ENCODE measurements at places on chromosomes 3 and 15.
A peak's percentile ranks its signal among the peaks of the same experiment; 100 is the strongest.

DNA sequence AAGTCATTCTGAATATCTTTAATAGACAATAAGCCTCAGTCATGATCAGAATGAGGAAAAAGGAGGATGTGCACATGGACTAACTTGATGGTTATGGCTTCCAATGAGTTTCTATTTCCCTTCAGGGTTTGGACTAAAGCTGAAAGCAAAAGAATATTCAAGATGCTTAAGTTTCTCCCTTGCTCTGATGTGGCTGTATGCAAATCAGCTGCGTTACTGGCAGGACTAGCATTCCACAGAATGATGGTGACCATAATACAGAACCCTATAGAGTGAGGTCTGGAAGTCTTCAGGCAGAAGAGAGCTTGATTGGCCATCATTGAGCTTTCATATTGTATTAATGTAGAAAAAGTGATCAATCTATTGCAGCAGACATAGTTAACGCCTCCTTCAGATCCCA, 466.0 kb downstream of the NLGN1 start:
- H3K4me1 ChIP-seq = no peaks in the 10 kb centered on the region
- no peak for DNase-seq
- H3K27me3 ChIP-seq = no peaks in the 10 kb centered on the region

DNA sequence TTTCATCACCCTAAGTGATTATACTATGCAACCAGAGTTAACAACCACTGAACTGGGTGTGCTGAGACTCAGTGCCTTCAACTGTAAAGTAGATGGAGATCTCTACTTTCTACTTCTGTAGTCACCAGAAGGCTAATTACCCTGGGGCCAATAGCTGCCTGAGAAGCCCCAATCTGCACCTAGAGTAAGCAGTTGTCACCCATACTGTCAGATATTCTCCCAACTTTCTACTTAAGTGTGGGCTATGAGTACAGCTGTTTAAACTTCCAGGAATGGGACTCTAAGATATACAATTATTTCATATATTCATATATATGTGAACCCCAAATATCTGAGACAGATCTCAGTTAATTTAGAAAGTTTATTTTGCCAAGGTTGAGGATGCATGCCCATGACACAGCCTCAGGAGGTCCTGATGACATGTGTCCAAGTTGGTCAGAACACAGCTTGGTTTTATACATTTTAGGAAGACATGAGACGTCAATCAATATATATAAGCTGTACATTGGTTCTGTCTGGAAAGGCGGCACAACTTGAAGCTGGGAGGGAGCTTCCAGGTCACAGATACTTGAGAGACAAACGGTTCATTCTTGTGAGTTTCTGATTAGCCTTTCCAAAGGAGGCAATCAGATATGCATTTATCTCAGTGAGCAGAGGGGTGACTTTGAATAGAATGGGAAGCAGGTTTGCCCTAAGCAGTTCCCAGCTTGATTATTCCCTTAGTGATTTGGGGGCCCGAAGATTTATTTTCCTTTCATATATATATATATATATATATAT, 41.9 kb downstream of the CCNL1 start:
- H3K4me1 ChIP-seq = no peaks in the 10 kb centered on the region
- no peak overlapping the region for H3K4me3 ChIP-seq
- H3K27ac ChIP-seq = no peak overlapping the region

DNA sequence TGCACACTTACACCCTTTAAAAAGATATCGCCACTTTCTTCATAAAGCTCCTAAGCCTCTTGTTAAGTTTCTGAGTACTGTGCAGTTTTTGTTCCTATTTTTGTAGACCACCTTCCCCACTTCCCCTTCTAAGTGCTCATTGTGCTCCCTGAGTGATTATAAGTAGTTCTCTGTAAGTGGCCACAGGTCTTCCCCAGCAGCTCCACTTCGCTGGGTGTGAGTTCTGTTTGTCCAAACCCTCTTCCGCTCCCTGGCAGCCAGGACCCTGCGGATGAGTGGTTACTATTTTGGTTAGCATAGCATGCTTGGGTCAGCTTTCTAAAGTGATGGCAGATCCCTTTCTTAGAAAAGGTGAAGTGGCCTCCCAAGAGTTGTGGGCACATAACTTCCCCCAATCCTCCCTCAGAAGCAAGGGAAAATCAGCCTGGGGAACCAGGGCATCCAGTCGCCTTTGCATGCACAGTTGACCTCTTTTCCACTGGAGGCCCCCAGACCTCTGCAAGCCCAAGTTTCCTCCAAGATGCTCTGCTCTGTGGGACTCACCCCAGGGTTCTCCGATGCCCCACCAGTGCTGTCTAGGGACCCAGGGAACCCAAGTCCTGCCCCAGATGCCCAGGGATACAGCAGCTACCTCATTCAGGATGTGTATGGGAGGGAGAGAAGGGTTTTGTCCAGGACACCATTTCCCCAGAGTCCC, 69.6 kb downstream of the ATP10A start:
- DNase-seq = no peak
- no peaks in the 10 kb centered on the region for H3K36me3 ChIP-seq
- no peaks in the 10 kb centered on the region for H3K27me3 ChIP-seq
- H3K4me3 ChIP-seq = no peak overlapping the region
- H3K27ac ChIP-seq = no peak overlapping the region
- H3K4me1 ChIP-seq = peaks cover 21% of the 10 kb centered on the region

- no peaks in the 10 kb centered on the region for H3K36me3 ChIP-seq
- H3K27me3 ChIP-seq = peaks cover 38% of the 10 kb centered on the region
- DNase-seq = no peak
- H3K4me1 ChIP-seq = no peaks in the 10 kb centered on the region
- no peak overlapping the region for H3K27ac ChIP-seq
- no peak overlapping the region for H3K4me3 ChIP-seq
Observed at GRCh38 chr3:38578551-38578950, 70.9 kb downstream of the SCN5A start.

GRCh38 chr3:126514161-126514560, 3.4 kb downstream of the UROC1 start:
- no peak overlapping the region for H3K4me3 ChIP-seq
- H3K36me3 ChIP-seq = no peaks in the 10 kb centered on the region
- peaks cover 15% of the 10 kb centered on the region for H3K27me3 ChIP-seq
- no peaks in the 10 kb centered on the region for H3K4me1 ChIP-seq
- no peak overlapping the region for H3K27ac ChIP-seq
- DNase-seq = no peak

GRCh38 chr3:48301020-48301799, 32.3 kb downstream of the SPINK8 start:
- no peaks in the 10 kb centered on the region for H3K27me3 ChIP-seq
- H3K27ac ChIP-seq = peak within 1 kb of the TSS; percentile 91
- H3K4me3 ChIP-seq = peak within 1 kb of the TSS; percentile 92
- peaks cover 17% of the 10 kb centered on the region for H3K36me3 ChIP-seq
- H3K4me1 ChIP-seq = peaks cover 22% of the 10 kb centered on the region
- peak; percentile 83 for DNase-seq

DNA sequence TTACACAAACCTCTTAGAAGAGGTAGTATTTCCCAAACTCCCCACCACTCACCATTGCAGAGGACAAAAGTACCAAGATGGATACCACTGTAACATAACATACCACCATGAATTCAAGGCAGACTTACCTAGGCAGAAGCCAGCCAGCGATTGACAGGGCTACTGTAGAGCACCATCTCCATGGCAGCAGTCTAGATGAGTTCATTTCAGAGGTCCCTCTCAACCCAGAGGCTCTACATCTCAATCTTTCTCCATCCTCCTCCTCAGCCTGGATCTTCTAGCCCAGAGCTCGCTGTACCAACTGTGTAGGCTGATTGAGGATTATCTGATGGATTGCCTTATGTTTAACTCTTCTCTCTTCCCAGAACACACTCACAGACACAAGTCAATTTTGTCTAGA, 2.0 kb upstream of the PLIN1 start:
- H3K4me1 ChIP-seq = no peaks in the 10 kb centered on the region
- no peak overlapping the region for H3K27ac ChIP-seq

GRCh38 chr3:195059006-195059350, 212.0 kb downstream of the XXYLT1 start:
- H3K4me1 ChIP-seq = no peaks in the 10 kb centered on the region
- no peak overlapping the region for H3K27ac ChIP-seq
- H3K36me3 ChIP-seq = no peaks in the 10 kb centered on the region
- H3K4me3 ChIP-seq = no peak overlapping the region
- peaks cover 32% of the 10 kb centered on the region for H3K27me3 ChIP-seq

DNA sequence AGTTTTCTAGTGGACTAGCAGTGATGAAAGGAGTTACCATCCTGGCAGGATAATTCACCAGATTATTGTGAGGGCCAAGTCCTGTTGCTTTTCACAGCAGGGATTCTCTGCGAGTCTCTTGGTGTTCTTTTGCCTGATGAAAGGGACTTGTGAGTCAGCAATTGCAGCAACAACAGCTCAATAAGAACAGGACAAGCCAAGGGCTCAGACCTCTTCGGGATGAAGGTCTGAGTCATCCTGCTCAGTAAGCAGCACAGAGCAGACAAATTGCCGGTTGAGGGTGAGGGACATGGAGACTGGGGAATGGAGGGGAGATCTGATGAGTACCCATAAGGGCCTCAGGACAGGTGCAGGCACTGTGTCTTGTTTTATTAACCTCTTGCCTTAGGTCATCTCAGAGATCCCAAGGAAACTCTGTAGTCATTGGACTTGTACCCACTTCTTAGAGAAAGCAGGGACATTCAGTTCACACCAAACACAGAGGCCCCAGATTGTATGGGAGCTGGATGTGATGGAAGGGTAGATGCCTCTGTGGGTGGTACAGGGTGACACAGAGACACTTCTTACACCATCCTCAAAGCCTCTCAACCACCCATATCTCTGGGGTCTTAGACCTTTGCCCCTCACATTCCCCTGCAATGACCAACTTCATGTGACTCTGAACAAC, 173.8 kb upstream of the TLE3 start:
- H3K36me3 ChIP-seq = no peaks in the 10 kb centered on the region
- H3K27me3 ChIP-seq = no peaks in the 10 kb centered on the region
- H3K27ac ChIP-seq = no peak overlapping the region
- H3K4me1 ChIP-seq = peaks cover 24% of the 10 kb centered on the region

DNA sequence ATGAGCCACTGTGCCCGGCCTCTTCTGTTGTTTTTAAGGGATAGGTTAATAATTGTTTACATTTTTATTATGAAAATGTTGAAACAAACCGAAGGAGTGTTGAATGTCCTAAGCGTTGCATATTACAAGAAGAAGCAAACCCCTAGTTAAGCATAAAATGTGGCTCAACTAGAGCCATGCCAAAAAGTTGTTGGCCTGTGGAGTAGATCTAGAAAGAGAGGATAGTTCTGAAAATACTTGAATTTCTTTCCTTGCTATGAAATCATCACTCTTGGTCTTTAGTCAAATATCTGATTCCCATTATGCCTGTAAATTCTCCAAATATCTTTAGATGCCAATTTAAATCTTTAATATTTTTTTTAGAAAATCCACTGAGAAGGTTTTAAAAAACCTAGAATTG, 12.8 kb downstream of the RBP2 start:
- no peaks in the 10 kb centered on the region for H3K36me3 ChIP-seq
- no peaks in the 10 kb centered on the region for H3K4me1 ChIP-seq
- DNase-seq = no peak
- H3K4me3 ChIP-seq = no peak overlapping the region
- H3K27ac ChIP-seq = no peak overlapping the region

GRCh38 chr3:123816673-123817207, 67.4 kb downstream of the MYLK start:
- no peaks in the 10 kb centered on the region for H3K4me1 ChIP-seq
- no peak for DNase-seq
- no peak overlapping the region for H3K4me3 ChIP-seq

DNA sequence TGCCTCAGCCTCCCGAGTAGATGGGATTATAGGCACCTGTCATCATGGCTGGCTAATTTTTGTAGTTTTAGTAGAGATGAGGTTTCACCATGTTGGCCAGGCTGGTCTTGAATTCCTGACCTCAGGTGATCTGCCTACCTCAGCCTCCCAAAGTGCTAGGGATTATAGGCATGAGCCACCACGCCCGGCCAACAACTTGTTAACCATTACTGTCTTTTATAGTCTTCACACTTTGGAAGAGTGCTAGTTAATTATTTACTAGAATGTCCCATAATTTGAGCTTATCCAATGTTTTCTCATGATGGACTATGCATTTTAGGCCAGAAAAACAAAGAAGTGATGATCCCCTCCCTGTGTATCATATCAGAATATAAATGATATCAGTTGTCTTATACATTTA, 288.6 kb upstream of the CBLB start:
- no peak overlapping the region for H3K4me3 ChIP-seq
- H3K27ac ChIP-seq = no peak overlapping the region
- H3K27me3 ChIP-seq = no peaks in the 10 kb centered on the region

DNA sequence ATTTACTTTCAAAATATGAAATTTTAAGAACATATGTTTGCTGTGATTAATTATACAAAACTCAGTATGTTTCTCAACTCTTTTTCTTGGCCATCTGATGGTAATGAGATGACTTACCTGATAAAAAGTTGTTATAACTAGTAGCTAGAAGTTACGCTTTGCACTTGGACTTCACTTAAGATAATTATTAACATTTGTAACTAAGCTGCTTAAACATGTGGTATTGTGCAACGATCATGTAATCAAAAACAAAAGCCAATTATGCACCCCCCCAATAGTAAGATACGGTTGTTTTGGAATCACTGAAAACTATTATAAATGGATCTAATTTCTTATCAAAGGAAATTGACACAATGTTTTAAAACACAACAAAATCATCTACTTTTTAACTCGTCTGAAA, 342.9 kb downstream of the CNTN3 start:
- no peaks in the 10 kb centered on the region for H3K27me3 ChIP-seq
- no peak overlapping the region for H3K4me3 ChIP-seq
- no peak for DNase-seq

DNA sequence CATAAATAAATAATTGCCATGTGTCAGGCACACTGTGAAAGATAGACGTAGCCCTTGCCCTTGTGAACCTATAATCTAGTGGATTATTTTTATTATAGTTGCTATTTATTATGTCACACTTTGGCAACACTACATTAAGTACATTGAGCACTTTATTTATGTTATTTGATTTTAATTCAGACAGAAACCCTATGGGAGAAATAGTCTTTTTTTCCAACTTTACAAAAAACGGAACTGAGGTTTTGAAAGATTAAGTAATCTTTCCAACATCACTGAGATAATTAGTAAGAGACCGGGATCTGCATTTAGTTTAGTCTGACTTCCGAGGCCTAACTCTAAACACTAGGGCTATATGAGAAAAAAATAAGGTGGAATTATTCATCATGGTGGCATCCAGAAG, 2.8 kb upstream of the FILIP1L start:
- no peak overlapping the region for H3K27ac ChIP-seq
- H3K4me1 ChIP-seq = no peaks in the 10 kb centered on the region
- no peaks in the 10 kb centered on the region for H3K27me3 ChIP-seq
- H3K36me3 ChIP-seq = no peaks in the 10 kb centered on the region
- no peak for DNase-seq
- no peak overlapping the region for H3K4me3 ChIP-seq

DNA sequence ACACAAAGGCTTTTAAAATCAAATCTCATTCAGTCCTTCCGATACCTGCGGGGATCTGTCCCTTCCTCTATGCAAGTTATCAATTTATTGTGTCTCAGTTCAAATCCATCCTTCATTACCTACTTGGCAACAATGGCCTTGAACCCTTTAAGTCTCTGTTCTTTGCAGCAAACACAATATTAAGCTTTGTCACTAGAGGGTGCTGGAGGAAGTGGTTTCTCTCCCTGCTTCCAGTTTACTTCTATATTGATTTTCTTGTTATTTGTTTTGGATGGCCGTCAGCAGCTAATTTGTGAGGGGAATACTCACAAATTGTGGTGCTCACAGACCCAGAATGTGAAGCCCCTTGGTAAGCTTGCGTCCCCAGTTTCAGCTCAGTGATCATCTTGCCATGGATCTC, 278.3 kb downstream of the FGF12 start:
- H3K4me3 ChIP-seq = no peak overlapping the region
- H3K27ac ChIP-seq = no peak overlapping the region
- no peaks in the 10 kb centered on the region for H3K4me1 ChIP-seq
- peaks cover 2% of the 10 kb centered on the region for H3K27me3 ChIP-seq
- no peaks in the 10 kb centered on the region for H3K36me3 ChIP-seq
